ENCODE measurements at places on chromosomes 2 and 18. TPM values are rescaled to one million over a fixed set of nuclear protein-coding genes. Genes with fewer than 3 reads are reported as not detected.

TMEM178A gene
- total RNA-seq: 0.81 TPM

GRCh38 chr2:152065945-152066344, 32.9 kb downstream of the CACNB4 start:
- no peak for DNase-seq

CABLES1 gene
- 12.8 TPM for total RNA-seq

SPEG gene
- total RNA-seq: 1.5 TPM

DNA sequence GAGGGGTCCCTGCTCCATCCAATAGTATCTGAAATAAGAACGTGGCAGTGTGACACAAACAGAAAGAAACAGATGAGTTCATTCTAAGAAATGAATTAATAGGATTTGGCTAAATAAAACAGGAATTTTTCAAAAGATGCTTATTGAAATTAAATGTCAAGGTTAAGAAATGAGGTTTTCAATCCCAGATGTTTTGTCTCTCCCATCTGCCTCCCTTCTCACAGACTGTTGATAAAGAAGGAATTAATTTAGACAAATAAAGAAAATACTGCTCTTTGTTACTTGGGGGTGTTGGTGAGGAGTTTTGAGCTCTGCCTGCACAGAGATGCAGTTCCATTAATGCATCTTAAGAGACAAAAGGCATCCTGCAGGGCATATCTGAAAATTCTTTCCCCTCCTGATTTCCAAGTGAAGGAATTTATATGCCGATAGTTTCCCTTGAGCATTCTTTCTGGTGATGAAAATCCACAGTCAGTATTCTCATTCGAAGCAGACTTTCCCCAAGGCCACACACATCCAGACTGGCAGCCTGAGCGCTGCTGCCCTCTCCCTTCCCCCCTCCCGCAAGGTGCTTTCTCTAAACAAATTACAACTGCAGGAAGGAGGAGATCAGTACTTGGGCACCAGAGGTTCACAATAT, 385.4 kb upstream of the RND3 start:
- DNase-seq: no peak

GRCh38 chr18:3967359-3968180, 487.5 kb downstream of the DLGAP1 start:
- DNase-seq: no peak

GRCh38 chr2:19319064-19319463, 39.4 kb downstream of the OSR1 start:
- DNase-seq: peak; percentile 51

TFCP2L1 gene
- 0.30 TPM for total RNA-seq

CD207 gene
- not detected for total RNA-seq

GRCh38 chr2:18836436-18836835, 247.1 kb upstream of the NT5C1B start:
- DNase-seq: no peak
